ENCODE measurements at places on chromosomes 12 and 14.
A peak's percentile ranks its signal among the peaks of the same experiment; 100 is the strongest.

DNA sequence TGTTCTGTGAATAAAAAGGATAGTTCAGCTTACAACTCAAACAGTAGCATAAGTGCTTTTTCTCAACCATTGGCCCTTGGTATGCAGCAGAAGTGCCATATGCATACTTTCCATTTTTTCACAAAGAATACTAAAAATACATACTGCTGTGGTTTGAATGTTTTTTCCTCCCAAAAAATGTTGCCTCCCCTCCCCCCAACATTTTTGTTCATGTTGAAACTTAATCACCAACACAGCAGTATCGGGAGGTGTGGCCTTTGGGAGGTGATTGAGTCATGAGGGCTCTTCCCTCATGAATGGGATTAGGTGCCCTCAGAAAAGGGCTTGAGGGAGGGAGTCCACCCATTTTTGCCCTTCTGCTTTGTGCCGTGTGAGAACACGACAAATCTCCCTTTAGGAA lies 198.6 kb downstream of the ESR2 start:
- no peak for DNase-seq

GRCh38 chr12:121376754-121377697 lies 22.9 kb upstream of the RNF34 start:
- DNase-seq: no peak

GRCh38 chr14:93049867-93050331 lies 65.8 kb downstream of the ITPK1 start:
- no peak for DNase-seq

DNA sequence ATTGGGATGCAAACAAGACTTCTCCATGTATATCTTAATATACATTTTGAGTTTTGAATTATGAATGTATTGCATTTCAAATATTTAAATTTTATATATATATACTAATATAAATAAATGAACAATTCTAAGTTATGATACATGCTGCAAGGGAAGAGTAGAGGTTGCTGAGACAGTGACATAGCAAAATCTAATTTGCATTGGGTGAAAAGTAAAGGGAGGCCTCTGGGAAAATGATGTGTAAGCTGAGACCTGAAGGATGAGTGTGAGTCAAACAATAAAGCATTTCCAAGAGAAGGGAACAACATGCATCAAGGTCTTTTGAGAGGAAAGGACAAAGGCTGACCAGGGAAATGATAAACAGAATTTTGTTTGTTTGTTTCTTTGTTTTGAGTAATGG lies 62.9 kb upstream of the PTPRQ start:
- DNase-seq: no peak

GRCh38 chr12:62631471-62632410 lies 165.1 kb downstream of the MON2 start:
- peak; percentile 87 for DNase-seq

DNA sequence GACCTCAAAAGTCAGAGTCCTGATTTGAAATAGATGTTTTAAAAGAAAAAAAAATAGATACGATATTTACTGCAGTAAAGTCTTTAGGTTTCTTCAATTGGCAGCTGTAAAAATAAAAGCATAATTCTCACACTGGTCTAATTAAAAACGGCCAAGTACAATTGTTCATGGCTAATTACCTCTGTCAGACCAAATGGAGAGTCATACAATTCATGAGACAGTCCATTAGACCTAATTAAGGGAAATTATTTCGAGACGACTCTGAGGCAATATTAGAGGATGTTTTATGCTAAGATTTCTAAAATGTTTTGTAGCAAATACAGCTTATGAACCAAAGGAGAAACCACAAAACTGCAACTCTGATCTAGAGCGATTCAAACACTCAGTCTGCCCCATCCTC lies 131.3 kb downstream of the PHLDA1 start:
- DNase-seq: peak; percentile 19

DNA sequence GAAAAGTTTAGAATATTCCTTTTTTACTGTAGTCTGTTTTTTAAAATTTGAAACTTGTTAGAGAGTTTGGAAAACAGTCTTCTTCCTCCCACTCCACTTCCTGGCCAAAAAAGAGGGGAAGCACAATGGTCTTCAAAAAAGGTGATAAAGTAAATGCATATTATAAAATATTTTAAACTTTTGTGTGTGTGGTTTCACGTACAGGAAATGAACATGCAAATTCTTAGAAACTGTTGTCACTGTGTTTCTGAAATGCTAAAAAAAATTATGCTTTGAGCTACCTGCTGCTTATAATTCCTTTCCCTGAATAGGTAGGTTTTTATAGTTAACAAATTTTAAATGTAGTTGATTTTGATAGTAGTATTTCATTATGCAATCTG lies 2.9 kb downstream of the FGFR1OP2 start:
- DNase-seq: no peak

DNA sequence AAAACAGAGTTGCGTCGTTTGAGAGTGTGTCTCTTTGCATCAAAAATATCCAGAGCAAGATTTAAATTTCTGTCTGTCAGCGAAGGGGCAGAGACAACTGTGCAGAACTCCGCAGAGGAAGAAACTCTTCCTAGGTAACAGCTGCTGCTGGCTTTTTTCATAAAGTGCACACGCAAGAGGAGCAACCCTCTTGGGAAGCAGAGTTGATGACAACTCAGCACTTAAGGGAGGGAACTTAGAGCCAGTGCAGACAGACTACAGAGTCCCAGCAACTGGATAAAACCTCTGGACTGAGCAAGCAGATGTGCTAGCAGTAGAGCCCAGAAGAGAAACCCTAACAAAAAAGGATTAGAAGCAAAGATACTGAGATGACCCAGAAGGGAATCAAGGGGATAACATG lies 337.1 kb downstream of the PCNX1 start:
- DNase-seq: no peak

DNA sequence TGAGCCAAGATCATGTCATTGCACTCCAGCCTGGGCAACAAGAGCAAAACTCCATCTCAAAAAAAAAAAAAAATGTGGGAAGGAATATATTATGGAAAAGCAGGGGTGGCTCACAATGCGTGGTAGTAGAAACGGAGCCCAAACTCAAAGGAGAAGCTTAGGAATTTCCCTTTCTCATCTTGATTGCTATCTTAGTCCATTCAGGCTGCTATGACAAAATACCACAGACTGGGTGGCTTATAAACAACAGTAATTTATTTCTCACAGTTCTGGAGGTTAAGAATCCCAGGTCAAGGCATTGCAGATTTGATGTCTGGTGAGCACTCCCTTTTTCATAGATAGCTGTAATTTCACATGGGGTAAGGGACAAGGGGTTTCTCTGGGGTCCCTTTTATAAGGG lies 153.8 kb upstream of the KRR1 start:
- no peak for DNase-seq

Data from NCI-H2081 (cell line).